Stomach (tissue), 19 donors: ENCODE measurements at places on chromosomes 1 and 21. TPM values are rescaled to one million over a fixed set of nuclear protein-coding genes. Genes with fewer than 3 reads are reported as not detected.

Gene PGBD5
- 0.20 TPM for polyA plus RNA-seq

Gene NR5A2
- 0.33 TPM for polyA plus RNA-seq

Gene TRAF3IP3
- polyA plus RNA-seq: 2.2 TPM

Gene PTAFR
- 1.9 TPM for polyA plus RNA-seq

Gene CD46
- polyA plus RNA-seq: 69.3 TPM

Gene CLCA4
- polyA plus RNA-seq: 142 TPM

Gene NTNG1
- not detected for polyA plus RNA-seq

Gene RGS16
- polyA plus RNA-seq: 2.1 TPM

Gene PTPRU
- polyA plus RNA-seq: 5.4 TPM

Gene KRTAP11-1
- not detected for polyA plus RNA-seq

Gene FAM151A
- 0.15 TPM for polyA plus RNA-seq

Gene DCST1
- polyA plus RNA-seq: not detected

Gene TRIM46
- 0.61 TPM for polyA plus RNA-seq

Gene PAQR6
- polyA plus RNA-seq: 1.4 TPM

Gene SLFNL1
- 0.25 TPM for polyA plus RNA-seq

Gene CATSPERE
- not detected for polyA plus RNA-seq

Gene RNF186
- polyA plus RNA-seq: 0.62 TPM

Gene RGS1
- 12.8 TPM for polyA plus RNA-seq

Gene PI4KB
- polyA plus RNA-seq: 25.3 TPM

Gene ST6GALNAC3
- polyA plus RNA-seq: 1.2 TPM

Gene FCGR3B
- polyA plus RNA-seq: 1.2 TPM

Gene KRTAP21-2
- not detected for polyA plus RNA-seq

Gene PTTG1IP
- polyA plus RNA-seq: 96.3 TPM

Gene HNRNPR
- polyA plus RNA-seq: 77.0 TPM

Gene LCE1C
- not detected for polyA plus RNA-seq
